Ovary (tissue), 10 donors: ENCODE measurements at places on chromosomes 7 and 10.

- DNase-seq: no peak
Observed at GRCh38 chr7:16719699-16720098, 33.9 kb upstream of the TSPAN13 start.

DNA sequence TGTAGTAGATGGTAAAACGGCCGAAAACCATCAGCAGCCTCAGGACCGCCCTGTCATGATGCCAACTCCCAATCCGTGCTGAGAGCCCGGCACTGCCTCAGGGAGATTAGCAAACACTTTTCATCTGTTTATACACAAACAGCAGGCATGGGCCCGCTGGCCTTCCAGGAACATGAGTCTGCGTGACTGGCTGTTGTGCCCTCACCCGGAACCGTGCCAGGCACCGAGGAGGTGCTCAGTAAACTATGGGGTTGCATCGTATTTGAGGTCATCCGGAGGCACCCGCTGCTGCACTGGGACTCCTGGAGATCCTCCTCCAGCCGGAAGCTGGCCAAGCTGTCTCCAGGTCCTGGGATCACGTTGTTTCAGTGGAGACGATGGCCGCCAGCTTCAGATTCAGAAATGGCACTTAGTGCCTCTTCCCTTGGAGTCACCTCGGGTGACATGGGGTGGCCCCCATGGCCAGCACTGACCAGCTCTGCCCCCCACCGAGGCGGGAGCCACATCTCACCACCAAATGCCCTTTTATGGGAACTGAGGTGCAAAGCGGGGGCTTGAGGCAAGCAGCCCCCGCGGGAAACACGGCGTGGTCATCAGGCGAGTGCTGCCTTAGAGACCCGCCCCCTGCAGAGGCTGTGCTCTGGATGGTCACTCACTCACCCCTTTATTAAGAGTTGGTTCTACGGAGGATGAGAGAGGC lies 585.9 kb downstream of the PTPRN2 start:
- no peak for DNase-seq

- DNase-seq: no peak
Observed at GRCh38 chr7:103686763-103687162, 240.8 kb upstream of the SLC26A5 start.

DNA sequence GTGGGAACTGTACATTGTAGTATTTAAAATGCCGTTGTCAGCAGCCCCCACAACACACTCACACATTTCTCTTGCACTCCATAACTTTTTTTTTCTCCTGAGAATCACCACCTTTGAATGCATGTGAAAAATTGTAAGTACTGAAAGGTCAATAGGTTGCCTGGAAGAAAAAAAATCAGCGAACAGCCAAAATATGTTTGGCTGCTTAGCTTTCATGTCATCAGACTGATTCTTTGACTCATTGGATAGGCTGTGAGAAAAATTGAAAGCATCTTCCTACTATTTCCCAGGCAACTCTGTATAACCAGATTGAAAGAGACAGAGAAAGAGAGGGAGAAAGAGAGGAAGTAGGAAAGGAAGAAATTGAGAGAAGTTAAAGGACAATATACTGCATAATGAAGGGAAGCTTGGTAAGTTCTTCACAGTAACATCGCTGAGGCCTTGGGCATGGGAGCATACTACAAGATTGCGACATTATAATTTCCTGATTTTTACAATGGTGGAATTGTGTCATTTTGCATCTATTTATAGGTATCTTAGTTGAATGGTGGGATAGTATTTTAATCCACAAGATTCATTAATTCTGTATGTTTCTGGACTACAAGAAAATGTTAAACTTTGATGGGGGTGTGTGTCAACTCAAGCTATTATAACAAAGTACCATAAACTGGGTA lies 249.3 kb upstream of the KCND2 start:
- DNase-seq: no peak

DNA sequence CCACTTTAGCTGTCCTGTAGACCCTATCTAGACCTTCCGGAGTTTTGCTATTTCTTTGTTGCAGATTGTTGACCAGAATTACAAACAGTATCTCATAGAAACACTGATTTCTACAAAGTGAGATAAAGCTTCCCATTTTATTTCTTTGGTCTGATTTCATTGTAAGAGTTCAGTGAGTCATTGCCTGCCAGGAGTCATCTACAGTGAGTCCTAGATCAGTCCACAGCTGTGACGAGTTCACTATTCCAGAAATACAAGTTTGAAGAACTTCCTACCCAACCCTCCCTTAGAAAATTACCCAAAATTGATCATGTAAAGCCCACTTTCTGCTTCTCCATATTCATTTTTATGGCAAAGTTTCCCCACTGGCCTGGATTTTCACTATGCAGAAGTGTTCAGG lies 905.5 kb downstream of the CNTNAP2 start:
- DNase-seq: no peak
